Activated CD4-positive, alpha-beta T cell treated with anti-CD3 and anti-CD28 coated beads, Interleukin-2, amount 50 U/mL, for 24 hours (primary cell): ENCODE measurements at places on chromosomes 16 and 17.

DNA sequence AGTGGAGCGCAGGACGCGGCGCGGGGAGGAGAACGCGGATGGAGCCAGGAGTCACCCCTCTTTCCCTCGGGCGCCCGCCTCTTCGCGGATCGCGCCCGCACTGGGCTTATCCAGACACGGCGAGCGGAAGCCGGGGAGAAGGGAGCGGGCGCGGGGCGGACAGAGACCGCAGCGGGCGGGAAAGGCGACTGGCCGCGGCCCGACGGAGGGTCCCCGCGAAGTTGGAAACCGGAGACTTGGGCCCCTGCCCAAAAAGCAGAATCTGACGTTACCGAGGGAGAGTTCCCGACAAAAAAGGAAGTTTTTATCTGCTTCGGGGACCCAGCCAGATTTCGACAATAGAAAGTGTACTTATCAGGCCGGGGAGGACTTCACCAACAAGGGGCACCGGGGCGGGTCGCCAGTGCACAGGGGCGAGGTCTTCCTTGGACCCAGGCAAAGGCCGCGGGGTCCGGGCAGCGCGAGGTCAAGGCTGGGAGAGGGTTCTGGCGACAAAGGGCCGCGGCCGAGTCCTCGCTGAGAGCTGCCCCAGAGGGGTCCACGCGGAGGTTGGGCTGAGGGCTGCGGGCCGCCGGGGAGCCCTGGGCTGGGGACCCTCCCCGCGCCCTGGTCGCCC, 519 bp downstream of the ST6GALNAC2 start:
- DNase-seq, result no peak

GRCh38 chr16:2178321-2179106, 17.9 kb downstream of the CASKIN1 start:
- DNase-seq, result no peak

DNA sequence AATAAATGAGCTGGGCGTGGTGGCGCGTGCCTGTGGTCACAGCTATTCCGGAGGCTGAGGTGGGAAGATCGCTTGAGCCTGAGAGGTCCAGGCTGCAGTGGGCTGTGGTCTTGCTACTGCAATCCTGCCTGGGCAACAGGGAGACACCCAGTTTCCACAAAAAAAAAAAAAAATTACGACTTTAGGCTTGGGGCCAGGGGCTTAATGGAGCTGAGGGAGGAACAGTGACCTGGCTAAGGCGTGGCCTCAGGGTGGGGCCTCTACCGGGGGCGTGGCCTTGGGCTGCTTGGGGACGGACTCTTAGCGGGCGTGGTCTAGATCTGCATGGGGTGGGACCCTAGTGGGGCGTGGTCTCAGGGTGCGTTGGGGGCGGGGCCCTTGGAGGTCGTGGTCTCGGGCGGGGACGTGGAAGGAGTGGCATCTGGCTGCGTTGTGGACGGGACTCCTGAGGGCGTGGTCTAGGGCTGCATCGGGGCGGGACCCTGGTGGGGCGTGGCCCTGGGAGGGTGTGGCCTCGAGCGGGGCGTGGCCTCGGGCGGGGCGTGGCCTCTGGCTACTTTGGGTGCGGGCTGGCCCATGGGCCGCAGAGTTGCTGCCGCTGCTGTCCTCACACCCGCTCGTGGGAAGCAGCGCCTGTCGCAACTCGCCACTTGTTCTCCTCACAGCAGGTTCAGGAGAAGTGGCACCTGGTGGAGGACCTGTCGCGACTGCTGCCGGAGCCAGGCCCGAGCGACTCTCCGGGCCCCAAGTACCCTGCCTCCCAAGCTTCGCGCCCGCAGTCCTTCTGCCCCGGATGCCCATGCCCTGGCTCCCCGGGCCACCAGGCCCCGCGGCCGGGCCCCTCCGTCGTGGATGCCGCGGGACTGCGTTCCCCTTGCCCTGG, 5.8 kb upstream of the C17orf99 start:
- peak; percentile 92 for DNase-seq

- DNase-seq, result no peak
Observed at GRCh38 chr16:24538756-24539294, 541 bp upstream of the RBBP6 start.

DNA sequence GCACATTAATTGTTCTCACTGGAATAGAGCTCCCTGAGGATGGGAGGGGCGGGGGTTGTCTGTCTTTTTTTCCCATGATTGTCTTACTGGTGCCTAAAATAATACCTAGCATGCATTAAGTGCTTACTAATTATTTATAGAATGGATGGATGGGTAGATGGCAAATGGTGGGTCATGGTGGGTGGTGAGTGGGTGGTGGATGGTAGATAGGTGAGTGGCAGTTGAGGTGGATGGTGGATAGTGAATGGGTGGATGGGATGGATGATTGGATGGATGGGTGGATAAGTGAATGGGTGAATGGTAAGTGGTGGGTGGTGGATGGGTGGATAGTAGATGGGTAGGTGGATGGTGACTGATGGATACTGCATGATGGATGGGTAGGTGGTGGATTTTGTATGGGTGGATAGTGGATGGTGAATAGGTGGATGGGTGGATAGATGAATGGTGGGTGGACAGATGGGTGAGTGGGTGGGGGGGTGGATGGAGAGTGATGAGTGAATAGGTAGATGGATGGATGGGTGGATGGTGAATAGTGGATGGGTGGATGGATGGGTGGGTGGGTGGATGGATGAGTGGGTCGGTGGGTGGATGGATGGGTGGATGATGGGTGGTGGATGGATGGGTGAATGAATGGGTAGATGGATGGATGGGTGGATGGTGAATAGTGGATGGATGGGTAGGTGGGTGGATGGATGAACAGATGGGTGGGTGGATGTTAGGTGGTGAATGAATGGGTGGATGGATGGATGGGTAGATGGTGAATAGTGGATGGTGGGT, 51.6 kb downstream of the RBFOX3 start:
- no peak for DNase-seq

DNA sequence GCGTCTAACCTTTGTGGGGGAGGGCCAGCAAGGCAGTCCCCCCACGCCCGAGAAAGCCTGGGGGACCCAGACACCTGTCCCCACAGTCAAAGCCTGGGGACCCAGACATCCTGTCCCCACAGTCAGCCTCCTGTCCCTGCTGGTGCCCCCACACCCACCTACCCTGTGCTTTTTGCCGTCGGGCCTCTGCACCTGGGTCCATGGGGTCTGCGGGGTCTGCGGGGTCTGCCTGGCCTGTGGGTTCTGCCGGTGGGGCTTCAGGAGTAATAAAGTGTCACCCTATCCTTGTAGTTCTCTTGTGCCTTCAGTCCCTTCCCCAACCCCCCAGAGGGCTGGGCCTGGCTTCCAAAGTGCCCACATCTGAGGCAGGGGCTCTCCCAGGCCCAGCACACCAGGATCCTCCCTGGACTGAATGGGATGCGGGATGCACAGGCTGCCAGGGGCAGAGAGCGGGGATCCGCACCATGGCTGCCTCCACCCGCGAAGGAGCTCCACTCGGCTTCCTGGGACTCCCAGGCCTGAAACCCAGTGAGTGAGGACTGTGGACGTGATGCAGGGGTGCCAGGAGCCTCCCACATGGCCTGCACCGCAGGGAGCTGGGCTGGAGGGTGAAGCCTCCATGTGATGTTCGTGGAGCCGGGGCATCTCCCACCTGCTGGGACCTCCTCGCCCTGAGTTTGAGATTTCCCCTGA, 16.3 kb upstream of the DPEP1 start:
- no peak for DNase-seq

- DNase-seq, result no peak
Observed at GRCh38 chr16:48300391-48300856, 53.1 kb upstream of the ABCC11 start.

DNA sequence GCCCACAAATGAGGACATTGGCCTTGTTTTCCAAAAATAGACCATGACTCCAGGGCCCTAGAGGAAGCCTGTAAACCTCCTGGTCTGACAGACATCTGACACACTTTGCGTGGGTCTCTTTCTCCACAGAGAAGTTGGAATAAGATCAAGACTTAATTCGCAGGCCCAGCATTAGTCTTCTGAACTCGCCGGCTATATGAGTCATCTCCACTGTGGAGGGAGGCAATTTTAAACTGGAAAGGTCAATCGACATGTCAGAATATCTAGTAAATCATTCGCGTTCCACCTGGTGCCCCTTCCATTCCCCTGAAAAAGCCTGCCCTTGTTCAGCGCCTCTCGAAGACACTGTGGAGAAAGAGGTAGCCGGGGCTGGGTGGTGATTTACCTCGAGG, 140.1 kb downstream of the CLEC16A start:
- DNase-seq, result no peak

- DNase-seq, result no peak
Observed at GRCh38 chr16:81241706-81242105, 3.2 kb downstream of the BCO1 start.

DNA sequence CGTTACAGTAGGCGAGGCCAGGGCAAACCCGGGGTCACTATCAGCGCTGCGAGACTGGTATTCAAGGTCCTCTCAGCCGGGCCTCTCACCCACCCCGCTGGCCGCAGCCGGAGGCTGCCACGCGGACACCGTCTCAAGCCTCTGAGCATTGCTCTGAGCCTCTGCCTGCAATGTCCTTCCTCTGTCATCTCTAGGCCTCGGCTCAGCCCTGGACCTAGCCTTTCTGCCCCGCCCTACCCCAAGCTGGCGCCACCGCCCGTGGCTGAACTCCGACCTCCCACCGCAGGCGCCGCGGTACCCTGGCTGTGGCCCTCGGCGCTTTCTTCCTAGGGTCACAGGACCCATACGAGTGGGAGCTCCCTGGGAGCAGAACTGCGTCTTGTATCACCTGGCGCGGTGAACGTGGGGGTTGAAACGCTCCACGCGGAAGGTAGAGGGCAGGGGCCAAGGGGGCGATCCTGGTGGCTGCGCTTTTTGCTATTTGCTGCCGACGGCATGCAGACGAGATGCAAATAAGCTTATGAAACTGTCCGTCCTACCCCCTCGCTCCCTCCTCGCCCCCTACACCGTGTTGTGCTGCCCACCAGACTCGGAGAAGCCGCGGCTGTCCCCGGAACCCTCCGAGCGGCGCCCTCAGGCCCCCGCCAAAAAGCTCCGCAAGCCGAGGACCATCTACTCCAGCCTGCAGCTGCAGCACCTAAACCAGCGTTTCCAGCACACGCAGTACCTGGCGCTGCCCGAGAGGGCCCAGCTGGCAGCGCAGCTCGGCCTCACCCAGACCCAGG, 3.7 kb downstream of the DLX4 start:
- no peak for DNase-seq

- DNase-seq, result no peak
Observed at GRCh38 chr16:3170440-3171180, 17.4 kb upstream of the OR1F1 start.

DNA sequence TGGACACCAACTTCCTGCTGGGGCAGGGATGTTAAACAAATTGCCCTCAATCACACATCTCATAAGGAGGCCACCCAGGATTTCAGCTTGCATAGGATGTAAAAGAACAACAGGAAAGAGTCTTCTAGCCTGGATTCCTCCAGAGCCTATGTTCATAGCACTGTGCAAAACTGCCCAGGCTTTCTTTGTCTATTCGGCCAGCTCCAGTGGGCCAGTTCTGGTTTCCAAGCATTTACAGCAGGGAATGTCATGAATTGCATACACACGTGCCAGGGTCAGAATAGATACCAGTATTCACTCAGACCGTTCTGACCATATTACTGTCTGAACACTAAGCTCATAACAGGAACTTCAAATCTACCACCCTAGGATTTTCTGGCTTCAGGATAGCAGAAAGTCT, 273.2 kb downstream of the CDH8 start:
- DNase-seq, result no peak

DNA sequence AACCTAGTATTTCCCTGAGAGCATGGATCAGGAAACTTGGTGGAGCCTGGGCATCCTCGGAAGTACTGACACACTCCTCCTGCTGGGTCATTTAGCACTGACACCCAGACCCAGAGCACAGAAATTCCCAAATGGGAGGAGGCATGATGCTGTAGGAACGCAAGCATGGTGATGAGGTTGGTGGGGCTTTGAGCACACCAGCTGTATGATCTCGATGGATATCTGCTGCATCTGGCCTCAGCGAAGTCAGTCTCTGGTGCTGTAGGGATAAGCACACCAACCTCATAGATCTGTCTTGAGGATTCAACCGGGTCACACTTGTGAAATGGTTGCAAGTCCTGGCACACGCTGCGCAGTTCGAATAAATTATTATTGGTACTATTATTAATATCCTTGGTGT, 52.5 kb downstream of the SHISA6 start:
- DNase-seq, result no peak

GRCh38 chr16:87966064-87966645, 14.9 kb downstream of the BANP start:
- DNase-seq, result no peak

DNA sequence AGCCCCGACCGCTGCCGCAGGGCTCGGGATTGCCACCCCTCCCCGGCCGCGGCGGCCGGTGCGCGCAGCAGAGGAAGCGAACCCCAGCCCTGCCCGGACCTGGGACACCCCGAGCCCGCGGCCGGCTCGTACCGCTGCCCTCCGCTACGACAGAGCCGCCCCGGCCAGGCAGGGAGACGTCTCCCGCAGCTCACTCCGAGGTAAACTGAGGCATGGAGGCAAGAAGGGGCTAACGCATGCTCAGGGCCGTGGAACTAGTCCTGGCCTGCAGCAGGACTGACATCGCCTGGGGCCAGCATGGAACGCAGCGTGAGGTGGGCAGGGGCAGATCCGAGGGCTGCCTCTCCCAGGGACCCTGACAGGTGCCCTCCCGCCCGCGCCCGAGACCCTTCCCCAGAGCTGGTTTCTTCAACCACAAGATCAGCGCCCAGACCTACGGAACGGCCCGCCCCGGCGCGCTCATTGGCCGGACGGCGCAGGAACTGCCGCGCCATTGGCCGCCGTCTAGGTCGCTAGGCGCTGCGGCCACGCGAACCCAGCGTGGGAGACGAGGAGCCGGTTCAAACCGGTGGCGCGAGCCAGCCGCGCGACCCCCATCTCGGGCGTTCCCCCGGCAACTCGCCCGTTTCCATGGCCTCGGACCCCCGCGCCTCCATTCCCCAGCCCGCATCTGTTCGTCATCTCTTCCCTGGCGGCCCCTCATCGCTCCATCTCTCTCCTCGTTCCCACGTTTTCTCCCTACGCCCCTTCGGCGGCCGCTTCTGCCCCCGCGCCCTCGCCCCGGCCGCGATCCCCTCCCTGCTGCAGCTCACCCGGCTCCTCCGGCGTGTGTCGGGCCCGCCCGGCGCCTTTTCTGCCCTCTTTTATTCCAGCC, at the start of gene SLC43A2:
Gene SLC43A2, minus strand, starts transcription at position 853 of the 874 bp plus-strand sequence. CDS start 960 bp downstream, outside the sequence.
- DNase-seq, result peak; percentile 52

DNA sequence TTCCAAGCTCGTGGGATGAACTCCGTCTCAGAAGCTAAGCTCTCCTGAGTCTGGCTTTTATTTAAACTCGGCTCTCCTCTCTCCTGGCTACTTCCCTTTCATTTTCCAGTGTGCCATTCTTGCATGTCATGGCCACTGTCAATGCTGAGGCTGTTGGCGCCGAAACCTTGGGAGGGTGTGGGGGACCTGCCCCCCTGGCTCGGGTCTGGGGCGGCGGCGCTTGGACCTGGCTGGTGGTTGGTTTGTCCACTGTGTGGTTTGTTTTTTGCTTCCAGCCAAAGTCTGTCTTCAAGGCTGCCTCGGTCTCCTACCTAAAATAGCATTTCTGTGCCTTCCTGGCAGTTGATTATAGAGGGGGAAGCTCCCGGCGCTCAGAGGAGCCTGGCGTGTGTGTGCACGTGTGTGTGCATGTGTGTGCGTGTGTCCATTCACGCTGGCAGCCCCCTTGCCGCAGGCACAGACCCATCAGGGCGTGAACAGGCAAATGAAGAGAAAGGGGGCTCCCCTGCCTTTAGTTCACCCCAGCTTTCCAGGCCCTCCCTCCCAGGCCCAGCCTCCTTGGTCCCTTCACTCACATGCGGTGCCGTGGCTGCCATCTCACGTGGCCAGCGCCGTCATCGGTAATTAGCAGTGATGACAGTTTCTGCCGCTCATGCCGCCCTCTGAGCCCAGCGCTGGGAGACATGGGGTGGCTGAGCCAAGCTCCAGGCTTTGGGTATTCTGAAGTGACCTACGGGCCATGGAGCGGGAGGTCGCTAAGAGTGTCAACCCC, 179.9 kb downstream of the SEC14L1 start:
- DNase-seq, result no peak

- DNase-seq, result no peak
Observed at GRCh38 chr16:68230176-68230571, 5.8 kb downstream of the ESRP2 start.
